ENCODE measurements at places on chromosomes 2 and 18.
A peak's percentile ranks its signal among the peaks of the same experiment; 100 is the strongest.

- DNase-seq, result no peak
Measured at GRCh38 chr2:7116511-7116910, 199.3 kb downstream of the RNF144A start.

DNA sequence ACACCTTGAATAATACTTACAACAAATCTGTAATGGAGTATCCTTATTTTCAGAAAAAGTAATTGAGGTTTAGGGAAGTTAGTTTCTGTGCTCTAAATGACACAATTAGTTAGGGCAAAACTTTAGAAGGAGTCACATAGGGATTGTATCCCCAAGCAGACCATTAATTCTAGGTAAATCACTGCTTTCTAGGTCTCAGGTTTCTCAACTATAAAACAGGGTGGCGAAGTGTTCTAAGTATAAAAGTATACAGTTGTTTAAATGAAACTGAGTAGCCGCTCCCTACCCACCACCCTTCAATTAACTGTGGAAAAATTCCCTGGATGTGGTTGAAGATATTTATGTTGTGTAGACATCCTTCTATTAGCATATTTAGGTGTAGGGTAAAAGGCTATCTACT lies 19.9 kb upstream of the TMEM178A start:
- DNase-seq, result no peak

DNA sequence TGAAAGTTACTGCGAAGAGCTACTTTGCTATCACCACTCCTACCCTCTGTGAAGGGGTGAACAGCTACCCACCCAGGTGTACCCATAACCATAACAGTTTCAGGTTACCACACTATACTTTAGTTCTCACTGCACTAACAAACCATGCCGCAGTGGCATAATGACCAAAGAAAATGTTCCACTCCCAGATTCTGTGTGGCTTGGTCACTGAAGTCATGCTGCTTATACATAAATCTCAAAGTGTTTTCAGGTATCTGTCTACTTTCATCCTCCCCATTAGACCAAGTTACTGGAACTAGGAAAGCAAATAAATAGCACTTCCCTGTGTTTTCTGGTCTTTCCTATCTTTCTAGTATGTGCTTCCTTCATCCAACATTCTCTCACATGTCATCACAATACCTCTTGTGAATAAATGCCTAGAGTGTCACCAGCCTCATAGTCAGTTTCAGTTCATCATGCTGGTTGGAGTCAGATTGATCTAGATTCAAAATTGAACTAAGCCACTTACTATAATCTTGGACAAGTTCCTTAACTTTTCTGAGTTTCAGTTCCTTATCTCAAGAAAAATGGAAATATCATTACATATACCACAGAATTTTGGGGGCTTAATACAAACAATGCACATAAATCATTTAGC lies 293.6 kb downstream of the FSIP2 start:
- no peak for DNase-seq

DNA sequence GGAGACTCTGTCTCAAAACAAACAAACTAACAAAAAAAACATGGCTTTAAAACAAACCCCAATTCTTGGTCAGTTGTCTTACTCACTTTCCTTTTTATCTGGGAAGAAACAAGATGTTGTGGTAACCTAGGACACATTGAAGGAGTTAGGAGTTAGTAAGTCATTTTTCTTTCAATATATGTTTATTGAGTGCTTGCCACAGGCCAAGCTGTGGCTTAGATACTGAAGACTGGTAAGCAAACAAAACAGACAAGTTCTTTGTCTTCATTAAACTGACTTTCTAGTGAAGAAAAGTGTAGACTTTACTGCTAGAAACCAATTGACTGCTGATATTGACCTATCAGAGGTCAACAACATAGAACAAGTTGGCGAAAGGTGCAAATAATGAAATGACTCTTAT lies 1228.3 kb upstream of the FAM98A start:
- DNase-seq, result no peak

DNA sequence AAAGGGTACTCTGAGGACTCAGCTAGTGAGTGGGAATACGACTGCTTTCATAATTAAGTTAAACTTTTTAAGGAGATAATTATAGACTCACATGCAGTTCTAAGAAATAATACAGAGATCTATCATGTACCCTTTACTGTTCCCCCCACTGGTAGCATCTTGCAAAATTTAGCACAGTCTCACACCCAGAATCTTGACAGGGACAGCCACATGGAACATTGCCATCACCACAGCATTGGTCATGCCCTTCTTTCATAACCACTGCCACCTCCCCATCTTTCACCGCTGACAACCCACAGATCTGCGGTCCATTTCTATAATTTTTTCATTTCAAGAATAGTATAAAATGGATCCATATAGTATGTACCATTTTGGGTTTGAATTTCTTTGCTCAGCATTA lies 37.8 kb downstream of the ARHGEF4 start:
- DNase-seq, result no peak

DNA sequence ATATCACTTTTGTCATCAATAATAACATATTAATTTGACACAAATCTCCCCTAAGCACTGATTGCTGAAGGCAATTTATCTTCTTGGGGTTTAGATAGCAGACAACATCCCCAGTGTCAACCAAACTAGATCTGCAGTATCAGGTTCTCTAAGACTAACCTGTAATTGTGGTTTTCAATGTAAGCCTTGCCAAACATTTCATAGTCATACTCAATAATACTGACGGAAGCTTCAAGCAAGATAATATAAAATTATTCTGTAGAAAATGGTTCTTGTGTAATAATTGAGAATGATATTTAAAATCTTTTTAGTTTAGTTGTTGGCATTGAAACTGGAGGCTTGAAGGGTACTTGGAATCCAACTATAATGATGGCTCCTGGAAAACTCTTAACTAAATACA lies 186.3 kb downstream of the RIT2 start:
- no peak for DNase-seq

- no peak for DNase-seq
Measured at GRCh38 chr2:81007104-81007503, 702.6 kb upstream of the LRRTM1 start.

GRCh38 chr18:21433436-21433835 lies 167.1 kb downstream of the ESCO1 start:
- DNase-seq, result no peak

DNA sequence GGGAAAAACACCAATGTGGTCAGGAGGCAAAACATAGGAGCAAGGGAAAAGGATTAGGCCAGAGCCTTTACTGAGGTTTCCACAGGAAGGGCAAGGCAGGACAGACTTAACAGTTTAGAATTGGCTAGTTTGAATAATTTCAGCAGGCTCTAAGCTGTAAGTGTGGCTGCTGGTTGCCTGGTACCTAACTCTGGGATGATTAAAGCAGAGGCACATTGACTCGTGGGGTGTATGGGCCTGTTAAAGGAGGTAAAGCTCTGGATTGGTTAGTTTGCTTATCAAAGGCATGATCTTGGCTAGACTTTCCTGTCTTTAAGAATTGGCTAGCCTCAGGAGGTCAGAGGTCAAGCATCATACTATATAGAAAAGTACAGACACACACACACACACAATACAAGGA lies 132.6 kb downstream of the SPAG16 start:
- DNase-seq, result no peak

GRCh38 chr18:70456376-70456775 lies 167.5 kb downstream of the SOCS6 start:
- no peak for DNase-seq

- no peak for DNase-seq
Measured at GRCh38 chr2:162182395-162182794, 30.3 kb upstream of the GCG start.

- DNase-seq, result no peak
Measured at GRCh38 chr2:21763501-21763900, 639.7 kb downstream of the TDRD15 start.

- DNase-seq, result no peak
Measured at GRCh38 chr2:51633073-51633472, 601.1 kb upstream of the NRXN1 start.

DNA sequence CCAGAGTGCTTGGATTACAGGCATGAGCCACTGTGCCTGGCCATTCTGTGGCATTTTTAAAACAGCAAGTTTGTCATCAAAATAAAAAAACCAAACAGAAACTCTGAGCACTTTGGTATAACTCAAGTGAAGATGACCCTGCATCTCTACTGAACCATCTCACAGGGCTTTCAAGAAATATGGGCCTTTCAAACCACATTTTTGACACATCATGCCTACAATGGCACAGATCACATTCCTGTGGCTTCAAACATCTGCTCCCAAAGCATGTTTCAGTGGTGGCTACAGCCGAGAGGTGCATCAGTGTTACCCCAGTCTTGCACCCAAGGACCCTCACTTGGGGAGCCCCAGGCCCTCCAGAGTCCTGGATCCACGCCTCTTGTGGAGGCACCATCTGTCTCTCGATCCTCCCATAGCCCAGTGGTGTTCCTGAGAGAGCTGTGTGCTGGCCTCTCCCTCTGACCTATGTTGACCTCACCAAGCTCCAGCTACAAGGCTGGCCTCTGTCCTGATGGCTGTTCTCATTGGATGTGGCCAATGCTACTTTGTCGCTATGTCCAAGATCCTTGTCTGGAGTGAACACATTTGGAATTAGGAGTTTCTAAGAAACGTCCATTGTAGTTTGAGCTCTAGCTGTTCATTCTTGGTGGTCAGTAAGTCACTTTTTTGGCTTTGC lies 55.2 kb upstream of the RALBP1 start:
- no peak for DNase-seq

DNA sequence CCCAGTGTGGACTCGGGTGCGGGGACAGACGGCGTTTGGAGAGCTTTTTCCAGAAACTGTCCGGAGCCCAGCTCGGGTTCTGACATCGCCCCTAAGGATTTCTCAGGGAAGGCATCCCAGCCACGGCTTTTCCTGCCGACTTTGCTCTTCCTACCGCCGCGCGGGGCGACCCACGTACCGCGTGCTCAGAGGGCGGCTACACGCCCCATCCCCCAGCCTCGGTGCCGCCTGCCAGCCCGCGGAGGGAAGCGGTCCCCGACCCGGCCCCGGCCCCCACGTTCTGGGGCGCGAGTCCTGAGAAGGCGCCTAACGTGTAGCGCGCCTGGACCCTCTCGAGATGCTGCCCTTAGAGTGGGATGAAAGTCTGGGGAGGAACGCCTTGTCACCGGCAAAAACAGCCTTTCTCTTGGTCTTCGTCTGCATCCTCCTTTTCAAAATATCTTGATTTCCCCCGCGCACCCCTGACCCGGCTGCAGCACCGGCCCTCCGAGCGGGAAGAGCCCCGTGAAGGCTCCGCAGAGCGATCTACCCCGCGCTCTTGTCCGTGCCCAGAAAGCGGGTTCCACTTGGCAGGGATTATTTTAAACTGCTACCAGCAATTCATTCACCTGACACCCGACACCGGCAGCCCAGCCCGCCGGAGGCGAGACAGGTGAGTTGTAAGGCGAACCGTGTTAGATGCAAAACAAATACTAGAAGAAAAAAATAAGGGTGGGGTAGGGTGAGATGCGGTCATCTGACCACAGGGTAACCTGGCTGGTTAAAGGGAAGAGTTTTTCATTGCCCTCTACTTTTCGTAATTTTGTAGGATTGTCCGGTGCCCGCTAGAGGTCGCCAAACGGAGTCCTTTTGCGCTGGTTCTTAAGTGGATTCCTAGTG lies 812 bp upstream of the KCNG3 start:
- DNase-seq, result peak; percentile 55

GRCh38 chr18:78913830-78914231 lies 65.8 kb upstream of the SALL3 start:
- DNase-seq, result no peak

GRCh38 chr2:190972213-190972612 lies 41.8 kb downstream of the STAT1 start:
- DNase-seq, result no peak
